ENCODE measurements at places on chromosomes 6 and 20.

DNA sequence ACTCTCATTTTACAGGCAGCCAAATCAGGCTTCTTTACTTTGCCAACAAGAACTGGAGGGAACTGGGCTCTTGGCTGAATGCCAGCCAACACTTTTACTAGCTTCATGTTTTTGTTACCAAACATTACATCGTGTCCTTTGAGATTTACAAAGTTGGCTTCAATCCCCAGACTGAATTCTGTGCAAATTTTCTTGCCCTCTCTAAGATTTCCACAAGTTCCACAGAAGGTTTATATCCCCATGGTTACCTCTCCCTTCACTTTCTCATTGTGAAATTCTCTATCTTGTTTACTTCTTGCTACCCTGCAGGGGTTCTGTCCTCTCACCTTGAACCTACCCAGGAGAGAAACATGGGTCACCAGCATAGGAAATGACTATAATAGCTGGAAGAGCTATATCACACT, 37.6 kb upstream of the PLCB1 start:
- DNase-seq, result peak; percentile 27

DNA sequence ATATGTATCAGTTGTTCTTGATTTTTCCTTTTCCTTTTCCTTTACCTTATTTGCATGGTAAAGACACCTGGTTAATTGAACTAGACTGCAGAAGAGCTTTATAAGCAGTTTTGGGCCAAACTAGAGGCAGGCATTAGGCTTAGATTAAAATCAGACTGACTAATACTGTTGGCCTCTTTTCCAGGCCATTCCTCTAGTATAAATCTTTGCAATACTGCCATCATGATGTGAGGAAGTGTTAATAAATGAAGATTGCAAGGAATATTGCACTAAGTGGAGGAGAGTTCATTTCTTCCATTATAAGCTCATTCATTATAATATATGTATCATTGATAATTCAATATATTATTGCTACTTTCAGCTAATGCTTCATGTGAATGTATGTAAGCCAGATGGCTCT, 163.8 kb downstream of the MMUT start:
- DNase-seq, result peak; percentile 40

DNA sequence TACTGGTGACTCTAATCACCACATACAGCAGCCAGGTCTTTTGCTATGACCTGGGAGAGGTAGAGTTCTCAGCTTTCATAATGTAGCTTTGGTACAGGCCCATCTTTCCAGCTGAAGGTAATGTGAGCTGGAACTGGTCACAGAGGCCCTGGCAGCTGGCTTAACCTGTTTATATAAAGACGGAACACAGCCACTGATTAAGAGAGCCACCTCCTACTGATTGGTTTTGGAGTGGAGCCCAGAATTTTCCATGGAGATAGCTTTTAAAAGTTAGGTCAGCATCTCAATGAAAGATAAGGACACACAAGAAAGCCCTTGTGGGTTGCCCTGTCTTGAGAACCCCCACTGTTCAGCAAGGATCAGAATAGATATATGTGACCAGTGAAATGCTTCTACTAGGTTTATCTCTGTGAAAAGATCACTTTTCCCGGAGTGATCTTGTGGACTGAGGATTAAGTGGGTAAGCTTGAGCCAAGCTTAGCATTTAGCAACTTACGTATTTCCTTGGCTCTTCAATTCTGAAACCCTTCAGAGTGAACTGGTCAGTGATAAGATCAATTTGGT, 213.7 kb upstream of the CITED2 start:
- DNase-seq, result peak; percentile 55

DNA sequence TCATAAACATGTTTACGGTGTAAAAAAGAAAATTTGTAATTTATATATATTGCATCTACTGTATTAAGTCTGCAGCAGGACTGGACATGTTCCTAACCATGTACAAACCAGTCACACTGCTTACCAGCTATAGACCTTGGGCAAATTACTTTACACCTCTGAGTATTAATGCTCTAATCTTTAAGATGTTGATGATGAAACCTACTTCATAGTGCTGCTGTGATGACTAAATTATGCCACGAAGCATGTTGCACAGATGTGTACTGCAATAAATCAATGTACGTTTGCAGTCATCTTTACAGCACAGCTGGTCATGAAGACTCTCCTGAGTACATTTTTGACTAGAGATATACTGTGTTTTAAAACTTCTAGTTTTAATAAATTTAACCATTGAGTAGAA, 42.6 kb downstream of the PRKN start:
- no peak for DNase-seq

- no peak for DNase-seq
Observed at GRCh38 chr6:42962502-42963178, 2.1 kb downstream of the GNMT start.

DNA sequence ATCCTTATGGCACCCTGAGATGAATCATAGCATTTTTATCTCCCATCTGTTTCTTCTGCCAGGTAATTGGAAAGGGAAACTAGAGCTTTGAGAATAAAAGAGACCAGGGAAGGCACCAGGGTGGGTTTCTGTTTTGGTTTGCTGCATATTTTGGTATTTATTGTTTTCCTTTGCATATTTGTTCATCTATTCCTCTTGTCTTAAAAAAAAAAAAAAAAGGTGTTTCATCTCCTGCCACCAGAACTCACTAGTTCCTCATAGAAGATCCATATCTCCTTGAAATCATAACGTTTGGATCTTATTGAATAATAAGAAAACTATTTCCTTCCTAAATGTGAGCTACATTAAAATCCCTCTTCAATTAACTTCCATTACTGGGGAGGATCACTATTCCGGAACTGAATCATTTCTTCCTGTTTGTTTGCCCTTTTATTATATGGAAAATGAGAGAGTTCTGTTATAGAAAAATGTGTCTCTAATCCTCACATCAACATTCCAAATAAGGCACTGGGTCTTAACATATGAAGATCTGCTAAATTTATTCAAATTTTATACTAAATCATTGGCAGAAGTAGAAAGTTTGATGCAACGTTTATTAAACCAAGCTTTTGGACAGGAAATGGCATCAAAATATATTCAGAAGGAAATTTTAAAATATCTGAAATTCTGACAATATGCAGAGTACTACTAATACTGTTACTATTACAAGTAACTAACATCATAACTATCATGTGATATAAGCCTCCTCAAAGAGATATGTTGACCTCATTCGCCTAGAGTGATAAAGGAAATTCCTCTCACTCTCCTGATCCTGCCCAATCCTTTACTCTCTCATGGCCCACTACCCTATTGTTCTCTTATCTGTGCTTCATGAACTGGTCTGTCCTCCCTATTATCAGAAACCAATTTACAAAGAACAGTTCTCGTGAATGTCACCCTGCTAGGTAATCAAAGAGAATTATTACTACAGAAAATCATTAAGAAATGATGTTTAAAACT, 229.4 kb upstream of the RSPO3 start:
- no peak for DNase-seq

DNA sequence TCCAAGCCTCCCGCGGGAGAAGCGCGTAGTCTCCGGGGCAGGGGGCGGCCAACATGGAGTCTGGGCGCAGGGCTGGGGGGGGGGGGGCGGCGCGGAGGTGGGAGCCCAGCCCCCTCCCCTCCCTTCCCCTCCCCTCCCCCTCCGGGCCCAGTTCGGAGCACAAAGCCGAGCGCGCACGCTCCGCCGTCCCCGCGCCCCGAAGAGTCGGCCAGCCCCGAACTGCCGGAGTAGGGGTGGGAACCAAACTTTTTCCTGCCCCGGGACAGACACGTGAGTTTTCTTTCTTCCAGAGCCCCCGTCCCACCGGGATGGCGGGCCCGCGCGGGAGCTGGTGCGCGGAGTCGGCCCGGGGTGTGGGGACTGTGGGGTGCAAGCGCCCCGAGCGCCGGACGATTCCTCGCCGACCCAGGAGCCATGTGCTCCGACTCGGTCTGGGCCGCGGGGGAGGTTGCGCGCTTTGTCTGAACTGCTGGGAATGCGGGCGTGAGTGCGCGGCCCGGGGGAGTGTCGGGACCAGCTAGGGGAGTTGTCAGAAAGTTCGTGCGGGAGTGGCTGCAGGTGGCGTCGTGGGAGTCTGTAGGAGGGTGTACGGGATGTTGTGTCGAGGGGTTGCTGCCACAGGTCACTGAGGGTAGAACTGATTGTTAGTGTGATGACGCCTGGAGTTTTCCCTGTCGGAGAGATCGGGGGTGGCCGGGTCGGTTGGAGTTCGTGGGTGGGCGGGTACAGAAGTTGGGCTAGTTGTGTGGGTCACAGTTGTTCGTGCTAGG, 1.2 kb downstream of the TGIF2 start:
- DNase-seq, result no peak

GRCh38 chr20:53408691-53409446, 184.8 kb downstream of the ZNF217 start:
- no peak for DNase-seq

GRCh38 chr20:44336725-44337380, at the start of gene R3HDML:
Gene R3HDML (plus strand): TSS chr20:44337043. CDS start chr20:44337158, 115 bp downstream.
- no peak for DNase-seq

DNA sequence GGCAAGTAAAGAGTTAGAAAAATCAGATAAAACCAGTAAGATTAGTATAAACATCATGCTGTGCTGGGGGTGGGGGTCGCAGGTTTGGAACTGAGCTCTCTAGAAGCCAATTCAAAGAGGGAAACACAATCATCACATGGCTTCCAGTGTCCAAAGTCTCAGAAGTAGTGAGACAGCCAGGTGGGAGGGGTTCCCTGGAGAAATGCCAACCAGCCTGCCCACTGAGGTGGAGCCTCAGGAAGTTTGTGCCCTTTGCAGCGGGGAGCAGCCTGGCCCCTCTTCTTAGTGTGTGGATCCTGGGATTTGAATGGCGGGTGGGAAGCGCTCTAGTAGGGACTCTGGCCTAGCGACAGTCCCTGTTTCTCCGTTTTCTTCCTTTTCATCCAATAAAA, 21.4 kb downstream of the C6orf15 start:
- DNase-seq, result no peak

- DNase-seq, result no peak
Observed at GRCh38 chr20:17658648-17658993, 23.4 kb downstream of the RRBP1 start.

DNA sequence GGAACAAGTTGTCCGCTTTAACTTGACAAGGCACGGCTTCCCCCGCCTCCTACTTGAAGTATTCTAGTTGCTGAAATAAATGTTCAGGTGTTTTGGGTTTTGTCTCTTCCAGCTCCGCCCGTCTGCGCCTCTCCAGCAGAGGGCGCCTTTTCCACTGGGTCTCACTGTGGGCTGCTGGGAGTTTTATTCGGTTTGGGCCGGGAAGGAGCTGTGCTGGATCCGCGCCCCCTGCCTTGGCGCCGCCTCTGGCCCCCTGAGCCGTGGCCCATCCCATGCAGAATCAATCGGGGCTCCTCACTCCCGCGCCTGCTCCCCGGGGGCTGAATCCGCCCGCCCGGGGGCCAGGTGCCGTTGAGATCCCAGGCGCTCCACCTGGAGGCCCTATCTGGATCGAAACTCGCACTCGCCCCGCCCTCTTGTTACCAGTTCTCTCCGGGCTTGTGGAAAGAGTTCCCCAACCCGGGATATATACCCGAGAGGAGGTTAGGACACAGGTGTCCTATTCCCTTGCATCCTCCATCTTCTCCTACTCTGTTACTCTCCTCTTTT, 51.0 kb upstream of the TCF21 start:
- DNase-seq, result no peak

GRCh38 chr6:12069891-12070529, 57.9 kb downstream of the HIVEP1 start:
- peak; percentile 47 for DNase-seq

DNA sequence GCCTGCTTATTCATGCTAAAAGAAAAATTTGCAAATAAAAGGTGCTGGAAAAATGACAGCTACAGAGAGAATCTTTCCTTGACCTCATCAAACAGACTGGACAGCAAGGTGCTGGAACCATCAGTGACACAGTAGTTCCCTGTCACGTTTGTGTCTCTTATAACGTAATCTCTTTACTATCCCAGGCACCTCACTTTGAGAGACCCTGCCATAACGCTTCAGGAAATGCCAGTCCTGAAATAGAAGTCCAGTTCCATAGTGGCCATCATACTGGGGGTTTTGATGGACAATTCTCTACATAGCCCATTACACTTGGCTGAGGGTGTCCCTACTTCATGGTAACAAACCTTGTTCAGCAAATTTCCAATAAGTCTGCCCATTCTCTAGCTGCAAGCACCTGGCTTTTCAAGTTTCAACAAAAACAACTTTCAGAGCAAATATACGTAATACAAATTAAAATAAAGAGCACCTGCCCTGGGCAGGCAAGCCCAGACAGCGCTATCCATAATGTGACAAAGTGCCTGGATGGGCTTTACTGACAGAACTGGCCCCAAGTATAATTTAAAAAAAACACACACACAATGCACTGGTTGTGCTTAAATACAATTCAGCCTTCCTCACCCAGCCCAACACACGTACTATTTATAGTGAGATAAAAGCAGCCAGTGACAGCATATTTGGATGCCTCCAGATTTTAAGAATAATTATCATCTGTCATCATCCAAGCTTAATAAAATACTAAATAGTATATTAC, 38.7 kb downstream of the CNKSR3 start:
- no peak for DNase-seq

DNA sequence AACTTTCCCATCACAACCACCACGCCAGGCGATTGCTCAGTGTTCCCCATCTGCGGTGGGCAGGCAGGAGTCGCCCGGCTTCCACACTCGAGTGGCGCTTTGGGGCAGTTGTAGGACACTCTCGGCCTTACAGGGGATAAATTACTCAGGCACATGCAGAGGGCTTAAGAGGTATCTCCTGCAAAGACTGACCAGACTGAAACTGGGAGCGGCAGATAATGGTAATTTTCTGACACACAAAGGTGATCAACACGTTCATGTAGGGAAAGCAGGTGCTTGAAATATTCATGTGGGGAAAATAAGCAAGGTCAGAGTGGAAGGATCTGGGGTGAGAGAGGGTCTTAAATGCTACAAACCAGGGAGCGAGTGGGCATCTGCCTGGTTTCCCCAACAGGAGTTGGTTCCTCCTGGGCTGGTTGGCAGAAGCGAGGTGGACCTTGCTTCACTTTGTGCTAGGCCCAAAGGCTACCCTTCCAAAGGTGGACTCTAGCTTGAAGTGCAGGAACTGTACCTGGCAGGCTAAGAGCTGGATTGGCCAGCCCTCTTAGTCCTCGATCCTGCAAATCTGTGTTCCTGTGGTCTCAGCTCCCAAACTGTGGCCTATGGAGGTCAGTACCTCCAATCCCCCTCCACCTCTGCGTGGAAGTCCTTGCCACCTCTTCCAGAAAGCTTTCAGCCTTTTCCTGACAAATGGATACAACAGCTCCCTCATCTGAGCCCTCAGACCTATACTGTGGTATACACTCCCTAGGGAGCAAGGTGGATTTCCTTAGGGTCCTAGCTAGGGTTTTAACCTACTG, 16.7 kb downstream of the PLAGL2 start:
- DNase-seq, result no peak

DNA sequence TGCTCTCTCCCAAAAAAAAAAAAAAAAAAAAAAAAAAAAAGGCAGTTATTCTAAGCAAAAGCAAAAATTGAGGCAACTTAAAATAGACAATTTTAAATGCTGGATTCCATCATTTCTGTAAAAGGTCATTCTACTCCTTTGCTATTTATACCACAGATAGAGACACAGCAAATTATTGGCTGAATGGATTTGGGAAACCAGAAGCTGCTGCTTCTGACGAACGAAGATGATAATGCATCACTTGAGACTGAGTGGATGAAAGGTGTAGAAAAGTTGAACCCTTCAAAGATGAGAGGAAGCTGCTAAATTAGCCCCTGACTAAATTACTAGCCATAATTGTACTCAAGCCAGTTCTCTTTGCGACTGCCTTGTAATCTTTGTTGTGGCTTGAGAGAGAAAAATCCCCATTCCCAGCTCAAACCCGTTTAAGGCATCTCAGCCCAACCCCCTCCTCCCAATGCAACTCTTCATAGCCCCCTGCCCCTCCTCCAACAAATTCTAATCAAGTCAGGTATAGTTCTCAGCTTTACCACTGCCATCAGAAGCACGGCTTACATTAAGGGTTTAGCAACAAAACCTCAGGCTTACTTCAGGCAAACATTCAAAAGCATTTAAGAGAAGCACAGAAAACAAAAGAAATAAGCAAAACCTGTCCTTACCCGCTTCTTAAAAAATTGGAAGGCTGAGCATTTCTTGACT, 1.0 kb downstream of the SGK1 start:
- DNase-seq, result no peak

Data from HFFc6 (cell line).